ENCODE measurements at places on chromosomes 11 and 22. TPM values are rescaled to one million over a fixed set of nuclear protein-coding genes. Genes with fewer than 3 reads are reported as not detected.

Gene DTX4
- total RNA-seq = 0.15 TPM

Gene PRODH
- total RNA-seq = 18.9 TPM

Gene CABP7
- total RNA-seq = not detected

Gene FAM227A
- not detected for total RNA-seq

Gene FOLR2
- 7.5 TPM for total RNA-seq

Gene SLC22A8
- not detected for total RNA-seq

Gene PTPRJ
- total RNA-seq = 5.9 TPM

Gene CCDC88B
- total RNA-seq = 2.1 TPM

Gene NOX4
- 2.4 TPM for total RNA-seq

Gene HSPB2
- 1.5 TPM for total RNA-seq

Gene OR52N4
- total RNA-seq = not detected

Gene AMBRA1
- total RNA-seq = 22.5 TPM

Gene BID
- total RNA-seq = 23.7 TPM

Gene ART1
- total RNA-seq = 46.9 TPM

Gene NAV2
- total RNA-seq = 5.8 TPM

Gene RAG1
- total RNA-seq = 0.66 TPM

Gene PANX3
- total RNA-seq = not detected

Gene SCN3B
- 10.5 TPM for total RNA-seq

Gene RFPL3
- total RNA-seq = not detected

Gene P2RX6
- 41.8 TPM for total RNA-seq

Gene KRTAP5-11
- not detected for total RNA-seq

Gene KRTAP5-1
- total RNA-seq = not detected

Gene IRF7
- total RNA-seq = 37.1 TPM

Gene ALX4
- total RNA-seq = not detected

Gene FGF3
- not detected for total RNA-seq

Gene EIF4G2
- total RNA-seq = 521 TPM

Gene SCGB2A2
- not detected for total RNA-seq

Gene CYB561A3
- total RNA-seq = 56.6 TPM

Gene OR8D1
- total RNA-seq = not detected

Gene JAML
- not detected for total RNA-seq

Gene BRSK2
- total RNA-seq = not detected

Gene OSBP2
- 2.8 TPM for total RNA-seq

Gene MUC5AC
- not detected for total RNA-seq

Gene OR5A1
- not detected for total RNA-seq

Gene RFPL1
- total RNA-seq = not detected

Gene MS4A2
- not detected for total RNA-seq

Gene OR2AT4
- total RNA-seq = not detected

Gene SLC22A6
- not detected for total RNA-seq

All from gastrocnemius medialis (tissue), 4 donors.